ENCODE measurements at places on chromosomes 3 and 15.
A peak's percentile ranks its signal among the peaks of the same experiment; 100 is the strongest.

DNA sequence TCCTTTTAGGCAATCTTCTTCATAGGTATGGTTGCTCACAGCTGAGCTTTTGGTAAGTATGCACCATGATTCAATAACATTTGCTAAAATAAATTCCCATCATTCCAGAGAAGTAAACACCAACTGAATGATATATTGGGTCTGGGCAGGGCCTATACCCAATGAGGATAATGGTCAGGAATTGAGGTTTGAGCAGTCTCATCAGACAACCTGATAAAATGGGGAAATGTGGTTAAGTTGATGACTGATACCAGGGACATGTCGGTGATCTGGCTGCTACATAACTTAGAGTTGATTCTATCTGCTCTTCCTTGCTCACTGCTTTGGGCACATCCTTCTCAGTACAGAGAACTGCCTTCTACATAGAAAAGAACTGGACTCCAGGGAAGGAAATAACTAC lies 92.9 kb downstream of the GPR156 start:
- DNase-seq, result no peak

GRCh38 chr15:37372064-37372463 lies 271.7 kb upstream of the MEIS2 start:
- no peak for DNase-seq

DNA sequence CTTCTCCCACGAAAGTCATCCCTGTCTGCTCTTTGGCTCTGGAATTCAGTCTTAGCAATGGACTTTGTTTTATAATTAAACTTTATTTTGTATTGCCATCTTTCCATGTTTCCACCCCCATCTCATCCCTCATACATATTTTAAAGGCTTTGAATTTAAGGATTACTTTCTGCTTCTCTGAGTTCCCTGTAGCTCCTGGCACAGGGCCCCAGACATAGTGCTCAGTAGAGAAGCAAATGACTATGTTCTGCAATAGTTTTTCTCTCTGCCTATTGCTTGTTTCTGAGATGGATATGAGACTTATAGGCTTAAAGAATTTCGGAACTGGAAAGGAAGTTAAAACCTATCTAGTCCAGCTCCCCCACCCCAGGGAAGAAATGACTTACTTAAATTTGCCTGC lies 197.0 kb downstream of the LPP start:
- no peak for DNase-seq

DNA sequence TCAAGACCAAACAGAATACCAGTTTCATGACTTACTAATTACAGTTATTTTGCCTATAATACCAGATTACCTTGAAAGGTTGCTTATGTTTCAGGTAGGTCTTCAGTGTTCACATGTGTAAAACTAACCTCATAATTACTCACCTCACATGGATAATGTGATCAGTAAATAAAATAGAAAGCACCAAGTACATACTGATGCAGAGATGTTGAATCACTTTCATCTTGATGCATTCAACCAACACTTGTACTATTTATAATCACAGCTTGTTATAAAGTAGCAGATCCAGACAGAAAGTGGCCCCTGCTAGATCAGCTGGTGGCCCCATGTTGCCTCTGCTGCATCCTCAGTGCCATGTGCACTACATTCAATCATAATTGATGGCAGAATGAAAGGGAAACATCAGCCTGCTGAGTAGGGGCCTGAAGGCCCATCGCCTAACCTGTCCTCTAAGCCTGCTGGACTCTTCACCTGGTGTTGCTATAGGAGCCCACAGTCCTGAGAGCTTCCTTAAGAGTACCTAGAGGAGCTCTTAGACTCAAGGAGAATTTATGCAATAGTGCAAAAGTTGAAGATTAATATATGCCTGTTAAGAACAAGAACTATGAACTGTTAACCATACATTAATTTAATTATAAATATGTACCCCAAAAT lies 154.3 kb downstream of the PLCL2 start:
- DNase-seq, result no peak

DNA sequence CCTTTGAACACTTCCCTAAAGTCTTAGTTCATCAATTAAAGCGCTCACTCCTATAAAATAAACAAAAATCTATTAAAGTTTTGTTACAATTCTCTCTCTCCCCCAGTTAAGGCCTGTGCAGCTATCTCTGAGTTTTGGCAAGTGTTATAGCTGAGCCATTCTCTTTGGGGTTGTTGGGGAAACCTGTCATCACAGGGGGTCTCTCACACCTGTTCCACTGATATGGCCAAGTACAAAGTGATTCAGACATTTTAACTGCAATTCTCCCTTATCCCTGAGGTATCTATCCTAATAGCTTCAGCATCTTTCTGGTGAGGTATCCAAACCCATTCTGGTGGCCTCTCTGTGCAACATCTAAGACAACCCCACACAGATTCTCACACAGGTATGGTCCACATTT lies 116.4 kb downstream of the UNC13C start:
- no peak for DNase-seq

DNA sequence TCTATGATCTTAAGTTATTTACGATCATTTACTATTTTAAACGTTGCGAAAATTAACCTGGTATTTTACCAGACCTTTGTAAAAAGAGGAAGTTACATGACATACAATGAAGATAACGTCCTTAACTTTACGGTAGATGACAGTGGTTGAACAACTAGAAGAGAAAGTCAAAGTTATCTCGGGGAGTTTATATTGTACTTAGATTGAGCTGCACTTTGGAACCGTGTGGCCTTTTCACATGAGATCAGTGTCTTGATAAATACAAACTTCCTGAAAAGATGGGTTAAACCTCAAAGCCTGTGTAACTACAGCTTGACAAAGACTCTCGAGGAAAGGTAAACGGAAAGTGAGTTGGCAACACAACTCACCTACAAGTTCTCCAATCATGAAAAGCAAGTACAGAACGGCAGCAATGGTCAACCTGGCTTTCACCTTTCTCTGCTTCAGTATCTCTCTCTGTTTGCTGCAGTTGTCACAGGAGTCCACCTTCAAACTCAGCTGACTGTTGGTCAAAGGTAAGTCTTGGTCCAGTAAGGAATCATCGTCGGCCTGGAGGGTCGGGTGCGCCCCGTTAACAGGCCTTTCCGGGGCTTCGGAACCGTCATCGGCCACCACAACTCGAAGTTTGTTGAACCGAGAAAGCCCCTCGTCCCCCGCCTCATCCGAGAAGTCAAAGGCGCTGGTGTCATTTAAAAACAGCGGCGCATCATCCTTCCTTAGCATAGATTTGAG lies 793 bp downstream of the SLC30A4 start:
- no peak for DNase-seq

GRCh38 chr15:26179906-26180305 lies 316.8 kb upstream of the ATP10A start:
- peak; percentile 0 for DNase-seq

GRCh38 chr3:24812116-24812515 lies 317.5 kb upstream of the THRB start:
- no peak for DNase-seq

- DNase-seq, result no peak
These were observed 186.7 kb upstream of the CDIN1 start for GRCh38 chr15:36392676-36393266.
